Activated CD4-positive, alpha-beta T cell treated with anti-CD3 and anti-CD28 coated beads, Interleukin-2, amount 50 U/mL, for 16 hours (primary cell): ENCODE measurements at places on chromosomes 1 and 21.

DNA sequence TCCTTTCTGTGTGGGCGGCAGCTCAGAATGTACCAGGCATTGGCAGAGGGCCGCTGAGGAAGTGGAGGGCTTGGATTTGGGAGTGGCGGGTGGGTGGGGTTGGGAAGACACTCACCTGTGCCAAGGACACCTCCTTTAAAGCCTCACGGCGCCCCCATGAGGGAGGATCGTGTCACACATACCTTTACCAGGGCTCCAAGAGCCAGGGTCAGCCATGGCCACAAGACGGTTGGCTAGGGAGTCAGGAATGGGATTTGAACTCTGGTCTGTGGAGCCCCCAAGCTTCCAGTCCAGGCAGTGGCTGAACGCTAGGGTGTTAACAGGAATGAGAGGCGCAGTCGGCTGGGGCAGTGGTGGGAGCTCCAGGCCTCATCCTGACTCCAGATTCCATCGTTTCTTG, 4.6 kb downstream of the NBL1 start:
- no peak for DNase-seq

DNA sequence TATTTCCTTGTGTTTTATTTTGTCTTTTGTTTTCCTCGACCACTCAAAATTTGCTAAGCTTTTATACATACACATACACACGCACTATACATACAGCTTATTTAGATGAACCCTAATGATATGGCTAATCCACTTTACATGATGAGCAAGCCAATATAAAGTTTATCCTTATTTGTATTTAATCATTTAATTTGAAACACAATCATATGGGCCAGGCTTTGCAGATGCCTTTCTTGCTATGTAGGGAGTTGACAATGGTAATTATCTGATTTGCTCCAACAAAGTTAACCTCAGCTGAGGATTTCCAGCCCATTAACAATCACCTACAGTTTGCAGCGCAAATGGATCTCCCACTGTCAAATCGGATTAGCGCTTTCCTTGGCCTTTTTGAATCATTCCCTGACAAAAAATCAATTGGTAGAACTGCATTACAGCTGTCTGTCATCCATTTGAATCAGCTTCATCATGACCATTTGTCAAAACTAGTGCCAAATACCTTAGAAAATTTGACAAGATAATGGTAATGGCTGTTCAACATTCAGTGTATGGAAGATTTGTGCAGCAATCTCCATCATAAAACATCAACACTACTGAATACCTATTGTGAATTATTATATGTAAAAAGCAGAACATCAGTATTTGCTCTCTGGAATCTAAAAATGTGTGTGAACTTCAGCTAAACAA, 352.6 kb downstream of the MRPL39 start:
- DNase-seq = no peak

DNA sequence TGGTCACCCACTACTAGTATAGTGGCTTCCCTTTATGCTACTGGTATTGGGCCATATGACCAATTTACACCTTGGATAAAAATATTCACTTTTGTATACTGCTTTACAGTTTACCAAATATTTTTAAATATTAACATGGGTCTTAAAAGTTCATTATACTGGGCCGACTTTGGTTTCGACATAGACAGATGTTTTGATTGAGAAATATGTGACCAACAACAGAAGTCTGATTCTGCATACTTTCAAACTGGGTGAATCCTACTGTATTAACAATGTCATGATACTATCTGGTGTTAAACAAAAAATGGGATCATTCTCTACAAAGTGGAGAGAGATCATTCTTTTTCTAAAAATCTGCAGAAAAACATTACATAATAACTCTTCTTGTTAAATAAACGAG, 134.8 kb downstream of the AKT3 start:
- DNase-seq = no peak

GRCh38 chr1:33055210-33056008, 18.7 kb upstream of the AK2 start:
- DNase-seq = peak; percentile 51

DNA sequence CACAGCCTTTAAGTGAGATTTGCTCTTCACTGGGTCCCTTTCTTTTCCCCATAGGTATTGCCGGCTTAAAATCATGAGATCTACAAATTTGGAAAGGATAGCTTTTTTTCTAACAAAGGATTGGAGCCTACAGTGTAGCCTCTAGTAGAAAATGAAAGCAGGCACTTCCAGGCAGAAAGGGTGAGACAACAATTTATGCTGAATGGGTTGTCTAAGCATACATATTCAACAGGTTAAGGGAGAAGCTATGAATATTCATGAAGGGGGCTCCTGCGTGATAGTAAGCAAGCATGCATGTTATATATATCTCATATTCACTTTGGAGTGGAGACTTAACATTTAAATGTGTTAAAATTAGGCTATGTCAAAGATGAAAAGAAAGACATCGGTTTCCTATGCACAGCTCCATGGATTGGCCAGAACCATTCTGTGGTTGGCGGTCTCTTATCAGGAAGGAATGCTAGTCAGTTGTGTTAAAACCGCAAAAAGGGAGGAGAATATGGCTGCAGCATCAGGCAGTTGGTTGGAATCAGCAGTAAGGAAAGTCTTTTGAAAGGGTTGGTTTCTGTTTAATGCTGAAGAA, 66.0 kb downstream of the VCAM1 start:
- no peak for DNase-seq

- no peak for DNase-seq
Measured at GRCh38 chr1:226731257-226731893, 7.7 kb downstream of the ITPKB start.

GRCh38 chr21:42684109-42684916, 30.9 kb downstream of the PDE9A start:
- peak; percentile 67 for DNase-seq

GRCh38 chr1:50603274-50604271, 180.3 kb upstream of the DMRTA2 start:
- no peak for DNase-seq

- no peak for DNase-seq
Measured at GRCh38 chr21:33940881-33941245, 25.3 kb upstream of the ATP5PO start.

DNA sequence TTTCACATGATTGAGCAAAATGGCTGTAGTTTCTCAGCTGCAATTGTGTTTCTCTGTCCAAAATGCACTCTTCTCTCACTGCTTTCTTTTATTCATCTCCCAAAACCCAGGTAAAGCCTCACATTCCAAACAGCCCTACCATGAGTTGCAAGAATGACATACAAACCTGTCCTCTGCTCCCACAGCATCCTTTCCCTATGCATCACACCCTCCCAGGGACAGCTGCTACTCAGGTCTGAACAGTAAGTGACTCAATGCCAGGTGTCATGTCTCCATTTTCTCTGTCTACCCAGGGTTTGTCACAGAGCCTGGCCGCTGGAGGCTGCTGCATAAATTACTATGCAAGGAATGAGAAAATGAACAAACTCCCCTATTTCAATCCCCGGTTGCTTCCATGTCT, 118.5 kb downstream of the PLD5 start:
- no peak for DNase-seq

DNA sequence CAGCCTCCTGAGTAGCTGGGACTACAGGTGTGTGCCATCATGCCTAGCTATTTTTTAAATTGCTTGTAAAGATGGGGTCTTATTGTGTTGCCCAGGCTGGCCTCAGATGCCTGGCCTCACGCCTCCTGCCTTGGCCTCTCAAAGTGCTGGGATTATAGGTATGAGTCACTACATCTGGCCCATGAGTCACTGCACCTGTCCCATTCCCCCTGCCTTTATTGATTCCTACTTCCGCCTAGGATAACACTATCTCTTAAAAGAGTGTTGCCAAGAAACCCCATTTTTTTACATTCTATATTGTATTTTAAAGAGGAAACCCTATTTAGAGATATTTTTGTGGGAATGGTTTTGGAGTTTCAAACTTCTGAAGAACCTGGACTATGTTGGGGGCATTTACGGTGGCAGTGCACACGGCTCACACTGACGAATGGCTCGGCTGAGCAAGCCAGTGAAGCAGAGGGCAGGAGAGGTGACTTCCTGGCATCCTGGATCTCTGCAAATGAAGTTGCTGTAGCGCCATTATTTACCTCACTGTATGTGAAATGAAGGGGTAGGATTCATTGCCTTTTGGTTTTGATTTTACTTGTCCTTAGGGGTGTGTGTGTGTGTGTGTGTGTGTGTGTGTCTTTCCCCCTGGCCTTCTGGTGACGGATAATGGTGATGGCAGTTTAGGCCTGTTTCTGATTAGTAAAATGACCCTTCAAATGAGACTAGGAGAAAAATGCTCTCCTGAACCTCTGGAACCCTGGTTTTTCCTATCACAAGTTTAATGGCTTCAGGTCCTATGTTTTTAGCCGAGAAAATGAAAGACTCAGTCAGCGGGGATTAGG, 22.5 kb downstream of the KIF26B start:
- no peak for DNase-seq

DNA sequence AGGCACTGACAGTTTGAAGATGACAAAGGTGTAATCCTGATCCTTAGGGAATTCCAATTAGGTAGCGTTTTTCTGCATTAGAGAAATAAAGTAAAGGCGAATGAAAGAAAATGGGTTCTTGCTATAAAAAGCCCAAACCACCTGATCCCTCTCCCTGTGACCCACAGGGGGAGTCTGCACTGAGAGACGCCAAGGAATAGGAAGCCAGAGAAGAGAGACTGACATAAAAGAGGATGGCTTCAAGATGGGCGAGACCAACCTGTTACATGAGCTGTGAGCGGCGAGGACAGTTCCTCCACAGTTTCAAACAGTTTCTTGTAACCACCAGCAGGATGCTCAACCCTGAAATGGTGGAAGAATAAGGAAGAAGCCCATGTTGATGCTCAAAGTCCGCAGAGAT, 1.4 kb downstream of the RPE65 start:
- no peak for DNase-seq

DNA sequence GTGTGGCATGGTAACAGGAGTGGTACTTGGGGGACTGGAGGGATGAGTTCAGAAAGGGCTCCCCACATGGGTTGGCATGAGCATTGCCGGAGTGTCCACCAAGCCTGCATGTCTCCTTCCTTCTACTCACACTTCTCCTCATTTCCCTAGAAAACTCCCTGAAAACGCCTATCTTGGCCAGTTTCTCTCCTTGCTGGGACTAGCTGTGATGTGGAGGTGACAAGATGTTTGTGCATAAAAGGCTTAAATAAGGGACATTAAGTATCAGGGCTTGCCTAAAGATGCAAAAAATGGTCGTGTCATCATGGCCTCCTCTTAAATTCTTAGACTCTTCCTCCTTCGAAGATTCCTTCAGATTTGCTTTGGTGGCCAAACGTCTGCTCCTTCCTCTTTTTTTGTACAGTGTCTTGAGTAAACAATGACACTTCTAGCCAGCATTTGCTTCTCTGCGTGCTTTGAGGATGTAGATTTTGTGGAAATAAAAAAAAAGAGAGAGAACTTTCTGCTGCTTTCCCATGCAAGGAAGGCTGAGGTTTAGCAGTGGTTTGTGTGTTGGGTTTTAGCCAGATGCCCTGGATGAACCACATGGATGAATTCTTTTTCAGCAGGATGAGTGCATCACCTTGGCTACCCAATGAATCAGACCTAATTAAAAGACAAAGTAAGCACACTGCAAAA, 239.1 kb upstream of the IRF2BP2 start:
- DNase-seq = no peak

DNA sequence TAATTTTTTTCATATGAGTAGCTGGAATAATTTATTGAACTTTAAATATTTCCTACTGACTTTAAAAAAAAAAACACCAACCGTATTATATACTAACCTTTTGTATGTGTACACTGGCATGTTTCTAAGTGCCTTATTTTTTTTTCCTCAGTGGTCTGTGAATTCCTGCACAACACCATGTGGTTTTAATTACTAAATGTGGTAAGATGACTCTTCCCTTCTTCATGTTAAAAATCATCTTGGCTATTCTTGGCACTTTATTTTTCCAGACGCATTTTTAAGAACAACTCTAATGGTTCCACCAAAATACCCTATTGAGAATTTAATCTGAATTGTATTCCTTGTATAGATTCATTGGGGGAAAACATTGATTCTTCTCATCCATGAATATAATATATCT, 28.4 kb downstream of the PPP2R5A start:
- DNase-seq = no peak

DNA sequence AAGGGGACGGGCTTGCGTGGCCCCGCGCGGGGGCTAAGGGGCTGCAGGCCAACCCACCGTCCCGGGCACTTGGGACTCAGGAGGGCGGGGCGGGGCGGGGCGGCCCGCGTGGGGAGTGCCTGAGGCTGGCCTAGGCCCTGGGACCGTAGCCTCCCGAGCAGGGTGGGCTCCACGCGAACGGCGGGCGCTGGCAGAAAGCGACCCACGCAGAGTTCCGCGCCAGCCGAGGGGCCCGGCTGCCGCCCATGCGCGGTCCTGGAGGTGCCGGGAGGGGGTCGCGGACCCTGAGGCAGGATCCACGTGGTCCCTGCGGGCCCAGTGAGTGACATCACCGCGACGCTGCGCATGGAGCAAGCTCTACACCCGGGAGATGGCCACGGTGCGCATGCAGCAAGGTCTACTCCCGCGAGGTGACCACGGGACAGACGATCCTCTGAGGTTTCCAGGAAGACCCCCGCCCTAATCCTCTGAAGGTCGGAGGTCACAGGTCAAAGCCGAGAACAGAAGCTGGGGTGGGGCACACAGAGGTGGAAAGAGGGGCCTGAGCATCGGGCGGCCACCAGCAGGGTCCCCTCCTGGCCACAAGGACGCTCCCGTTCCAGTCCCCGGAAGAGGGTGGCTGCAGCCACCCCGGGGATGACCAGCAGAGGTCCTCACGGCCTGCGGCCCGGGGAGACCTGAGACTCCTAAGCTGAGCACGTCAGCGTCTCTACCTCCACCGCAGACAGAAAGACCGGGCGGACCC, 13.5 kb upstream of the SLC19A1 start:
- peak; percentile 64 for DNase-seq

- DNase-seq = no peak
Measured at GRCh38 chr1:29756901-29757725, 520.8 kb downstream of the PTPRU start.

DNA sequence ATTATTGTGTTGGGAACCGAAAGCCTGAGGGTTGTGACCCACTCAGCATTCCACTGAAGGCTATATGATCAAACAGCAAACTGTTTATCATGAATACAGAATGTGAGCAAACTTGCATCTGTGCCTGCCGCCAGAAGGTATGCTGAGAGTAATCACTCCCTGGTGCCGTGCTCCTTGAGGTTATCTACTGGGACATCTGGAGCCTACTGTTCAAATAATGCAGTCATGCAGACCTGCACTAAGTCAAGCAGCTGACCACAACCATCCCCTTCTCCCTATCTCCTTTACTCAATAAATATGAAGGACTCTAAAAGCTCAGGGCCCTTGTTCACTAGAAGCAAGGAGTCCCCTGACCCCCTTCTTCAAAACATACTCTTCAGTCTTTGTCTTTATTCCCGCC, 13.5 kb downstream of the GSTM5 start:
- DNase-seq = no peak

DNA sequence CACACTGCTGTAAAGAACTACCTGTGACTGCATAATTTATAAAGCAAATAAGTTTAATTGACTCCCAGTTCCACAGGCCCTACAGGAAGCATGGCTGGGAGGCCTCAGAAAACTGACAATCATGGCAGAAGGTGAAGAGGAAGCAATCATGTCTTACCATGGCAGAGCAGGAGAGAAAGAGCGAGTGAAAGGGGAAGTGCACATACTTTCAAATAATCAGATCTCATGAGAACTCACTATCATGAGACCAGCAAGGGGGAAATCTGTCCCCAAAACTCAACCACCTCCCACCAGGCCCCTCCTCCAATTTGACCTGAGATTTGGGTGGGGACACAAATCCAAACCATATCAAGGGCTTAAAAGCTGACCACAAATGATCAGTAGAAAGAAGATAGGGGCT, 493.2 kb downstream of the PTPRC start:
- DNase-seq = no peak

- no peak for DNase-seq
Measured at GRCh38 chr1:201937624-201938213, 8.6 kb downstream of the LMOD1 start.

GRCh38 chr1:98298319-98298718, 363.2 kb upstream of the SNX7 start:
- no peak for DNase-seq
